Adipocyte (in vitro differentiated cells): ENCODE measurements at places on chromosomes 12 and 14.

DNA sequence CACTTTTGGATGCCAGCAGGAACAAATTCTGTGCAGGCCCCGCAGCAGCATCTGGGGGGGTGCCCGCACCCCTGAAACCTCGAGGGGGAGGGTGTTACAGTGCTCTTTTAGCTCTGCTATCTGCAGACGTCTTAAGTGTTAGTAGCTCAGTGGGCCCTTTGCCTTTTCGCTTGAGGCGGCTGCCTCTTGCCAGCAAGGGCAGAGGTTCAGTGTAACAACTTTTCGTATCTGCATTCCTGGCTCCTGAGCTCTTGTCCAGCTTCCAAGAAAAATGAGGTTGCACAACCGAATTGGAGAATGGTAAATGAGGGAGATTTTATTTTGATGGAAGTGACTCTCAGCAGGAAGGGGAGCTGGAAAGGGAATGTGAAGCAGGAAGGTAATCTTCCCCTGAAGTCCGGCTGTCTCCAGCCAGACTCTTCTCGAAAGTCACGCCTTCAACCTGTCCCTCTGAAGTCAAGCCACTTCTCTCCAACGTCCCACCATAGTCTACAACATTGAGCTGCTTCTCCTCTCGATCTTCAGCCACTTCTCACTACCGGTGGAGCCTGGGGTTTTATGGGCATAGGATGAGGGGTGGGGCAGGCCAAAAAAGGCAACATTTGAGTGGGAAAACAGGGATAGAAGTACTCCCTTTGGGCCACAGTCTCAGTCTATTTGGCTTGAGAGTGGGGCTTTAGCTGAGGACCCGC, 17.8 kb downstream of the TAS2R50 start:
- peak; percentile 72 for DNase-seq

DNA sequence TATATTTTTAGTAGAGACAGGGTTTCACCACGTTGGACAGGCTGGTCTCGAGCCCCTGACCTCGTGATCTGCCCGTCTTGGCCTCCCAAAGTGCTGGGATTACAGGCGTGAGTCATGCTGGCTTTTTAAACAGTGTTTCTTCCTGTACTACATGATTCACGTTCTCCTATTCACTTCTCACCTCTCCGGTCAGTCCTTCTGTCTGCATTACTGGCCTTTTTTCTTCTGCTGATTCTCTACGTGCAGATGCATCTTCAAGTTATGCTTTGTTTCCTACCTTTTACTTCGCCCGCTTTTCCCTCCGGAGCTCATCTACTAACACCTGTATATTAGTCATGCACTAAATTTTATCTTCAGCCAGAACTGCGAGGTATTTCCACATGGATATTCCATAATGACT, 296.2 kb upstream of the FLRT2 start:
- no peak for DNase-seq

GRCh38 chr14:37588667-37588955, 6.4 kb downstream of the FOXA1 start:
- DNase-seq, result no peak

- DNase-seq, result peak; percentile 95
Observed at GRCh38 chr12:29796823-29797263, 13.1 kb upstream of the TMTC1 start.

DNA sequence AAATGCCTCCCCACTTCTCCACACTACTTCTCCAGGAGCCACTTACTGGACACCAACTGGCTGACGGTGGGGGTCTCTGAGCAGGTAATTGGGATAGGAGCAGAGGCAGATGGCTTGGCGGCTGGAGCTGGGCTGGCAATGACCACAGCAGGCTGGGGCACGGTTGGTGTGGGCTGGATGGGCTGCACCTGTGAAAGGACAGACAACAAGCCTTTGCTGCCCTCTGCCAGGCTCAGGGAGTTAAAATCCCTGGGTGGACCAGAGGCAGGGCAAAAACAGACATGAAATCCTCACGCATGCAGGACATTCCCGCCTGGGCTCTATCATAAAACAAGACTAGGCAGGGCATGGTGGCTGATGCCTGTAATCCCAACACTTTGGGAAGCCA, 19.3 kb upstream of the TFCP2 start:
- DNase-seq, result no peak

- DNase-seq, result no peak
Observed at GRCh38 chr14:61467296-61467695, 145.9 kb downstream of the PRKCH start.

DNA sequence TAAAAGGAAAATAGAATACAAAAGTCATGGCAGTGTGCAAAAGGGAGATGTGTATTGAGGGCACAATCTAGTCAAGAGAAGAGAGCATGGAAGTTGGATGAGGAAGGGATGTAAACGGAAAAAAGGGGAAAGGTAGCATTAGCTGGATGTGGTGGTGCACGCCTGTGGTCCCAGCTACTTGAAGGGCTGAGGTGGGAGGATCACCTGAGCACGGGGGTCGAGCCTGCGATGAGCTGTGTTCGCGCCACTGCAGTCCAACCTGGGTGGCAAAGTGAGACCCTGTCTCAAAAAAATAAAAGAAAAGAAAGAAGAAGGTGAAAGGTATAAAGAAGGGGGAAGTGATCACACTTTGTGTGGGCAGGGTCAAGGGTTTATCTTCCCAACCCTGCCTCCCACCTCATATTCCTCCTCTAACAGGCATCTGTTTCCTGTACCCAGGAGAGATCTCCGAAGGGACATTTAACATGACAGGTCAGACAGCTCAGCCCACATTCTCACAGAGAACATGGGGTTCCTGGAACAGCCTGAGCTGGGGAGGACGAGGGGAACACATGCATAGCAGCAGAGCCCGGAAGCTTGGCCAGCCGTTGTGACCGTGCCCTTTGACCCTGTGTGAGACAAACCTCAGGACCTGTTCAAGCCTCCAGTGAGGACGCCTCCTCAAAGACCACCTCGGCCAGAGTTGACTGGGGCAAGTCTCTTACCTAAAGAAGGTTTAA, 8.9 kb downstream of the RNASE11 start:
- DNase-seq, result no peak

DNA sequence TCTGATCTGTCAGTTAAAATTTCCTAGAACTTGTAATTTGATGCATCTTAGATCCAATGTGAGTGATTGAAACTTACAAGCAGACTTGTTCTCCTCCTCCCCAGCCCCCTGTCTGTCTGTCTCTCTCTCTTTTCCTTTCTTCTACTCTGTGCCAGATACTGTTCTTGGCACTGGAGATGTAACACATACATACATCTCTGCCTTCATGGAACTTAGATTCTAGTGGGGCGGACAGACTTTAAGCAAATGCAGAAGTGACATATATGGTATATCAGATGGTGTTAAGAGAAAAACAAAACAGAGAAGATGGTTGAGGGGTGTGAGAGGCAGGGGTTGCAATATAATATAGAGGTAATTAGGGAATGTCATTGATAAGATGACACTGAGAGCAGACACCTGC, 6.6 kb downstream of the CHST11 start:
- DNase-seq, result no peak

DNA sequence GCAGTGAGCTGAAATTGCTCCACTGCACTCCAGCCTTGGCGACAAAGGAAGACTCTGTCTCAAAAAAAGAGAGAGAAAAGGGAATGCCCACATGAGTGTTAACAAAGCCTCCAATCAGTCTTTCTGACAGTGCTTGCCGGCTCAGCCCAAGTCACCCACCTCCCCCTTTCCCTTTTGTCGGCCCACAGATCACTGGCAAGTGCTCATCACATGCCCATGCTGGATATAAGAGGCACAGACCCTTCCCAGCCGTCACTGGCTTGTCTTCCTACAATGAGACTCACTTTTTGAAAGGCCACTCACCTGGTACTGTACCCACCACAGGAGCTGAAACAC, 70.8 kb downstream of the CCDC88C start:
- DNase-seq, result no peak

DNA sequence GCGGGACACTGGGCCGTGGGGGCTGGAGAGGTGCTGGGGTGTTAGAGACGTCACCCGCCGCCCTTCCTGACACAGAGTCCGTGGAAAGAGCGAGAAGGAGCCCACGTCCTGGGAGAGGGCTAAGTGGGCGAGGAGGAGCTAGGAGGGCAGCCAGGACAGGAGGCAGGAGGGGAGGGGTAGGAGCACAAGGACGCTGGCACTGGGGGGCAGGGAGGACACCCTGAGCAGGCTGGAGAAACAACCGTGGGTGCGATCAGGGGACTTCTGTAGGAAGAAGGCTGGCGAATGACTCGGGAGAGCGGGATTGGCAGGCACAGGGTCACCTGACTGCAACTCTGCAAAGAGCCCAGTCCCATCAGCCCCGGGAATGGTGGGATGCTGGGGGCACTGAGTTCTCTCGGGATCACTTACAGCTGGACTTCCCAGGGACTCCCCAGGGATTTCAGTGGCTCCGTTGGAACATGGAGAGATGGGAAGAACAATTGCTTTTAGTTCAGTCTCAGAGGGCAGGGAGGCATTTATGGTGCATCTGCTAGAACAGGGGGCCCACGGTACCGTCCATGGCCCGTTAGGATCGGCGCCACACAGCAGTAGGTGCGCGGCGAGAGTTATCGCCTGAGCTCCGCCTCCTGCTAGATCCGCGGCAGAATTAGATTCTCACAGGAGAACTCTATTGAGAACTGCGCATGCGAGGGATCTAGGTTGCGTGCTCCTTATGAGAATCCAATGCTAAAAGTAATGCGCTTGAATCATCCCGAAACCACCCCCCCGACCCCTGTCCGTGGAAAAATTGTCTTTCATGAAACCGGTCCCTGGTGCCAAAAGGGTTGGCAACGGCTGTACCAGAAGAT, 24.3 kb downstream of the UBR7 start:
- peak; percentile 43 for DNase-seq

GRCh38 chr12:119742700-119743099, 74.8 kb downstream of the PRKAB1 start:
- no peak for DNase-seq

DNA sequence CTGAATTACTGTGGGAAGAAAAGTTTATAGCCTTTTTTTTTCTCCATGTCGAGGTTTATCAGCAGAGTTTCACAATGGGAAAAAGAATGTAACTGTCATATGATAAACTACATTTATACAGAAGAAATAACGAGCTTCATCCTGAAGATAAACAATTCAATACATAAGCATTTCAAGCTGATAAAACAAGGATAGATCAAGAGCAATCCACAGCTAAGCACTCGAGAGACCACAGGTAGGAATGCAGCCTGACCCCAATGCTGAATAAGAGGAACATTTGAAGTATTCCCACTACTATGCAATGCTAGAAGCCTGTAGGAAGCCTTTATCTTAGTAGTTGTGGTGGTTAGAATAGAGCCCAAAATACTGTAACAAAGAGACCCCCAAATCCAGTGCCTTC, 32.6 kb upstream of the DAAM1 start:
- DNase-seq, result no peak

- DNase-seq, result no peak
Observed at GRCh38 chr14:32737621-32738020, 201.1 kb upstream of the NPAS3 start.

- peak; percentile 23 for DNase-seq
Observed at GRCh38 chr12:1705774-1706631, 15.1 kb downstream of the ADIPOR2 start.

GRCh38 chr12:51917041-51917590, 9.8 kb downstream of the ACVRL1 start:
- DNase-seq, result no peak

DNA sequence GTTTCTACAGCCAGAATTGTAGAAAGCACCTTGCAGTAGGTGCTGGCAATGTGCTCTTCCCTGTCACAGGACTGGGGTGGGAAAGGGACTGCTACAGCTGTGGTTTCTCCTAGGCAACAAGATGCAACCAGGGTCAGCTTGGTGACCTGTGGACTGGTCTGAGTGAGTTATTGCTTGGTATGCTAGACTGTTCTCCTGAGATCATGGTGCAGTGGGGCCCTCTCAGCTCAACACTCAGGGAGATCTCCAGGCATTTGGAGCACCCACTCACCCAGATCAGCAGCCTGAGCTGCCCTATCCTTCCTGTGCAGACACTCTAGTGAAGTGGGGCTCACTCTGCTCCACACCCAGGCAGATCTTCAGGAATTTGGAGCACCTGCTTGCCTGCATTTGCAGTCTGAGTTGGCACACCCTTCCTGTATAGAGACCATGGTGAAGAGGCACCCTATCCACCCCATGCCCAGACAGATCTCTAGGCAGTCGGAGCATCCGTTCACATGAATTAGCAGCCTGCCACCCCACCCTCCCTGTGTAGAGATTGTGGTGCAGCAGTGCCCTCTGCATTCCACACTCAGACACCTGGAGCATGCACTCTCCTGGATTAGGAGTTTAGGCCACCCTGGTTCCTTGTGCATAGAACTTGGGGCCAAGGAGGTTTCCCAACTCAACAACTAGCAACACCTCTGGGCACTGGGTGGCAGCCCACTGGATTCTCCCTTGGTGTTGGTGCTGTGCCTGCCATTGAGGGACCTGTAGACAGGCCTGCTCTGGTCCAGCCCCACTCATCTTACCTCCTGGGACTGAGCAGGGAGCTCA, 3.8 kb upstream of the FAM186B start:
- no peak for DNase-seq

DNA sequence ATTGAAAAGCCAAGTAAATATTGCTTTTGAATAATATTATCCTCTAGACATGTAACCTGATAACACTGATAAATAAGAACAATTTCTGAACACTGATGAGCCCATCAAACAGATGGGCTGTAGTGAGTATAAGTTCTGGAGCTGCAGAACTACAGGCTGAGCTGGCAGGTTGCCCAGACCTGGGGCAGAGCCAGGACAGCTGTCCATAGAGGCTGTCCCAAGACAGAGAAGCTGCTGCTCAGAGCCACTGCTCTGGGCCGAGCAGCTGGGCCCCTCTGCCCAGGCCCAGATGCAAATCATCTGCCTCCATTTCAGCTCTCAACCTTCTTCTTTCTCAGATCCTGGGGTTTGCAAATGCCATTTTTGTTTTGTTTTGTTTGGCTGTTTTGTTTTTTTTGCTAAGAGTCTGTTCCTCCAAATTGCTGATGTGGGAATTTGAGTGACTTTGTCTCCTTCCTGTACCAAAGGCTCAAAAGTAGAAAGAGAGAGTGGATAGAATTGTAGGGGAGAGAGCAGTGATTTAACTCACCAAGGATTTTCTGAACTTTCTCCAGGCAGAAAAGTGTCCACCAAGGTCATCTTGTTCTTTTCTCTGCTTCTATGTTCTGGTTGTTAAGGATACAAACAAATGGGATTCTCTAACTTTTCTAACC, 4.0 kb upstream of the TESPA1 start:
- DNase-seq, result peak; percentile 10

DNA sequence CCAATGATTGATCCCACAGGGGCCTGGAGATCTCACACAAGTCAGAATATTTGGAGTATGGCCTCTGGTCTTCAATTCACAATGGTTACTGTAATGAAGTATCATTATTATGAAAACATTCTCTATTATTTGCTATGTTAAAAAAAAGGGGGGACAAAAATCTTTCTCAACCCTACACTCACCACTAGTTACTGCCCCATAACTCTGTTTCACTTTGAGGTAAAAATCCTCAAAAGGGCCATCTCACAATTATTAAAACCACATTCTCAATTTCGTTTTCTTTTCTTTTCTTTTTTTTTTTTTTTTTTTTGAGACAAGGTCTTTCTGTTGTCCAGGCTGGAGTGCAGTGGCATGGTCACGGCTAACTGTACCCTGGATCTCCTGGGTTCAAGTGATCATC, 59.6 kb upstream of the KCNC2 start:
- DNase-seq, result no peak
